ENCODE measurements at places on chromosomes 6 and 20.

DNA sequence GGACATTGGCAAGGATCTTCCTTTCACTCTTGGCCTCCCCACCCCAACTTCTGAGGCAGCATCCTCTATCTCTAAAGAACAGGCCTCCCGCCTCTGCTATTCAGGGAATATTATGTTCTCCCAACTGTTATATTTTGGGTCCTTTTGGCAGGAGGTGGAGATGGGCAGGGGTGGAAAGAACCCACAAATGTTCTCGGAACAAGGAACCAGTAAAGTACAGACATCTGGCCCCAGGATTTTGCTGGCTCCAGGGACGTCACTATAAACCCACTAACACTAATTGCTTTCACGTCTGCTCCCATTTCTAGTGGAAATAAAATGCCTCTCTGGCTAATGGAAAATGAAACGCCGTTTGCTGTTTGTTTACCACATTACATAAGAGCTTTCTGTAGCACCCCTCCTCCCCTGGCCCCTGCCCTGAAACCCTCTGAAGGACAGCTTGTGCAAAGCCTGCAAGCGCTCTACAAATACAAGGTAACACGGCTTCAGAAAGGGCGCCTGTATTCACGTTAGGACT lies 77.7 kb upstream of the TBC1D7 start:
- no peak for DNase-seq

- DNase-seq: peak; percentile 35
Measured at GRCh38 chr6:101083533-101084175, 202.5 kb upstream of the ASCC3 start.

- DNase-seq: no peak
Measured at GRCh38 chr20:35235881-35236280, 9.4 kb downstream of the MMP24 start.

- no peak for DNase-seq
Measured at GRCh38 chr6:35362200-35362599, 19.8 kb downstream of the PPARD start.

GRCh38 chr6:32964776-32965175 lies 3.6 kb upstream of the BRD2 start:
- DNase-seq: no peak

DNA sequence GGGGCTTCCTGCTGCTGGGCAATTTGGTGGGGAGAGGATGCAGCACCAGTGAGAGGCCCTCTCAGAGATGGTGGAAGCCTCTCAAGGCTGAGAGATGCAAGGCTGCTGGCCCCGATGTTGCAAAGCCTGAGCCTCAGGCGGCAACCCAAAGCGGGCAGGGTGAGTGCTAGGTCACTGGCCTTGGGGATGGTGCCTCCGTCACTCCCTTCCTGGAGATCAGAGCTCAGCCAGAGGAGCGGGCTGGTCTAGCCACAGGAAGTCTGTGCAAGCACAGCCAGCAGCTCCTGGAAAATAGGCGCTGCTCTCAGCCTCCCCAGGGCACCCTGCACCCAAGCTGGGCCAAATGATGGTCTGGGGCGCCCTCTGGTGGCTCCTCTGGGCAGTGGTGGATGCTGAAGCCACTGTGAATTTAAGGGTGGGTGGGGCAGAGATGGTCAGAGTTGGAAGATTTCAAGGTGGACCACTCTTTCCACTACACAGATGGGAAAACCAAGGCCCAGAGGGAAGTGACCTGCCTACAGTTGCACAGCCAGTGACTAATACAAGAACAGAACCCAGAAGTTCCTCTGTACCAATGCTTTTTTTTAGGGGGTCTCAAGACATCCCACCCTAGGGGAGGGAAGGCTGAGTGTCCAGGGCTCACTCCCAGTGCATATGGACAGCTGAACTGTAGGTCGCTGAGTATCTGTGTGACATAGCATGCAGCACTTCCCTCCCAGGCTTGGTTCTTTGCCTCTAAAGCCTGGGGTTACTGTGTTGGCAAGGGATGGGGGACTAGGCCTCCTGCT lies 20.8 kb downstream of the C20orf203 start:
- peak; percentile 77 for DNase-seq

GRCh38 chr6:166470863-166471410 lies 88.2 kb upstream of the MPC1 start:
- DNase-seq: no peak

DNA sequence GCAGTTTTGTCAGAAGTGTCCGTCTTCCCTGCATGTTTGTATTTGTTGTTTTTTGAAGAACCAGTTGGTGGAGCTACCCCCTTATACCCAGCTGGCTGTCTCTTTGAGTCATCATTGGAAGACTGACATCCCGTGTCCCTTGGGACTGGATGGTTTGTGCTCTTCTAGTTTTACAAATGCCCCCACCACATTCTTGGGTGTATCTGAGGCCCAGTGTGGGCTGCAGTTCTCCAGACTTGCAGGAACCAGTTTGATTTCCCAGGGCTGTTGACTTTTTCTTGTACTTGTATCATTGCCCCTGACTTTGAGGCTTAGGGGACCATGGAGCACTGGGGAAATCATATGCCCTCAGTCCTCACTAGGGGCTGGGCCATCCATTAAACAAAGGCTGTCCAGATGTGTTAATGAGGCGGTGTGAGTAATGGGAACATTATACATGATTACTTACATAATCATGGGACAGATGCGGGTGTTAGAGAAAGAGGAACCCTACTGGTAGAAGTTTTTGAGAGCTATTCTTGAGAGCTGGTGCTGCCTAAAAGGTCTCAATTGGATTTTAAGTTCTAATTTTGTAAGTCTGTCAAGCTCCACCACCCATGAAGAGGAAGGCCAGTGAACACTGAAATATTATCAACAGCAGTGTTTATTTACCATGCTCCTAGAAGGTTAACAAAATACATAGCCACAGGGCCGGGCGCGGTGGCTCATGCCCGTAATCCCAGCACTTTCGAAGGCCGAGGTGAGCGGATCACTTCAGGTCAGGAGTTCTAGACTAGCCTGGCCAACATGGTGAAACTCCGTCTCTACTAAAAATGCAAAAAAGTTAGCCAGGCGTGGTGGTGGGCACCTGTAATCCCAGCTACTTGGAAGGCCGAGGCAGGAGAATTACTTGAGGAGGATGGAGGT lies 8.5 kb downstream of the JARID2 start:
- peak; percentile 52 for DNase-seq

DNA sequence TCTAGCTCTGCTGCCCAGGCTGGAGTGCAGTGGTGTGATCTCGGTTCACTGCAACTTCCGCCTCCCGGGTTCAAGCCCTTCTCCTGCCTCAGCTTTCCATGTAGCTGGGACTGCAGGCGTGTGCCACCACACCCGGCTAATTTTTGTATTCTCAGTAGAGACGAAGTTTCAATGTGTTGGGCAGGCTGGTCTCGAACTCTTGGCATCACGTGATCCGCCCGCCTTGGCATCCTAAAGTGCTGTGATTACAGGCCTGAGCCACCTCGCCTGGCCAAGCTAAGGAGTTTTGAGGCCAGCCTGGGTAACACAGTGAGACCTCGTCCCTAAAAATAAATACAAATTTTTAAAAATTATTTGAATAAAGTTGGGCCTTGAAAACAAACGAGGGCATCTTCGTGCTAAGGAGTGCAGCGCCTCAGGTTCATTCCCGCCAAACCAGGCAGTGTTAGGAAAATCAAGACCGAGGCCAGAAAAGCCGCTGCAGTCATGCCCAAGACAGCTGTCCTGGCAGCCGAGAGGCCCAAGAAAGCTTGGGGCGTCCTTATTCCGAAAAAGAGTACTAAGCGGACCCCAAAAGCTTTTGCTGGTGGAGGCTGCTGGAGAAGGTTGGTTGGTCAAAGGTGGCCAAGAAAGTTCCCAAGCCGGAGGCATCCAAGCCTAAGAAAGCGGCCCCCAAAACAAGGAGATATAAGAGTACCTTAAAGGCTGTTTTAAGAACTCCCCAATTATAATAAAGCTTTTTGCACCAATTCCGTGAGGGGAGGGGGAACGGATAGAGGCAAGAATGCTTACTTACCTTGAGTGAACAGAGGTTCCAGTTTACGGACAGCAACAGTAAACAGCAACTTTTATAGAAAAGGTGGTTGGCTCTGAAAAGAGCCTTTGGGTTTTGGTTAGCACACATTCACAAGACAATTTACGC lies 109.0 kb downstream of the HFE start:
- DNase-seq: peak; percentile 14

GRCh38 chr6:100461278-100461916 lies 3.3 kb downstream of the SIM1 start:
- DNase-seq: peak; percentile 72

DNA sequence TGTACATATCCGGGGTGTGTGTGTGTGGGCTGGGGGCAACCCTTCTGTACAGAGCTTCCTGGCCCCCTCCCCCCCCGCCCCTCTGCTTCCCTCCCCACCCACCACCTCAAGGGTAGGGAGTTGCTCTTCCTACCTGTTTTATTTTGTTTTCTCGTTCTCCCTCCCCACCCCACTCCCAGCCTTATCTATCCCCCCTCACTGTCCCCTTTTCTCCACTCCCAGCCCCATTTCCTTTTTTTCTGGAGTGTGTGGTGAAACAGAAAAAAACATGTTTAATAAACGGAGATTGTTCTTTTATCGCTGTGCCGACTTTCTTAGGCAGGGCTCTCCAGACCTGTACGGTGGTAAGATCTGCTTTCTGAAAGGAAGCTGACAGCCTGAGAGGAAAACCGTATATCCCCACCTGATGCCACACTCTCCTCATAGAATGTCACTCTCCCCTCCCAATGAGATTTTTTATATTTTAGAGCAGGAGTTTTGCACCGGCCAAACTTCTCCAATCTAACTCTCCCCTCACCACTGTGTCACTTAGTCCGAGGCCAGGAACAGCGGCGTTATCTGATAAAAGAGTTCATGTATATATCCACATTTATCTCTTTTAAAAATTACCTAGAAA lies 875 bp upstream of the ZBTB9 start:
- DNase-seq: no peak

DNA sequence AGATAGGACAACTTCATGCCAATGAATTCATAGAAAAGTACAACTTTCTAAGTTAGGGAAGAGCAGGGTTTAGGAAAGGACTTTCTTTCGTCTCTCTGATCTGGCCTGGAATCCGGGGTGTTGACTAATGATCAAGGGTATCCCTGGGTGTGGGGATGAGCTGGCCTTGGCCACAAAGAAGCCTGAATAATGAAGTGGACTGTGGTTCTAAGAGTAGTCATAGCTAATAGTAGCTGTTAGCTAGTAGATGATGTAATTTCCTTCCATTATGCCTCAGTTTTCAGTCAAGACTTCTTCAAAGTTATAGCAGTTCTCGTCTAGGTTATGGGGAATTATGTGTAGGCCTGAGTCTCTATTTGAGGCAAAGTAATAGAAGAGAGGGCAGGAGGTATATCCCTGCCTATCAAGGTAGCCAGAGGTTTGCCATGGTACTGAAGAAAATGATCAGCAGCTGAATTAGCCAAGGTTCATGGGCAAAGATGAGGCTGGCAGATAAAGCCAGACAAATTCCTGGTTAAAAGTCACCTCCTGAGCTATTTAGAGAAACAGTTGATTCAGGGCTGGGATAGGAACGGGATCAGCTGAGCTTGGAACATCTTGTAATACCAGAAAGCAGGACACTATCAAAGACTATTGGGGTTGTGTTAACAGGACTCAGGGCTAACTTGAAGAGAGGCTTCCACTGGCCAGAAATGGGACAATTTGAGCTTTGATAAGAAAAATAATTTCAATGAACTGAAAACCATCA lies 18.7 kb upstream of the TRPC4AP start:
- DNase-seq: peak; percentile 75

DNA sequence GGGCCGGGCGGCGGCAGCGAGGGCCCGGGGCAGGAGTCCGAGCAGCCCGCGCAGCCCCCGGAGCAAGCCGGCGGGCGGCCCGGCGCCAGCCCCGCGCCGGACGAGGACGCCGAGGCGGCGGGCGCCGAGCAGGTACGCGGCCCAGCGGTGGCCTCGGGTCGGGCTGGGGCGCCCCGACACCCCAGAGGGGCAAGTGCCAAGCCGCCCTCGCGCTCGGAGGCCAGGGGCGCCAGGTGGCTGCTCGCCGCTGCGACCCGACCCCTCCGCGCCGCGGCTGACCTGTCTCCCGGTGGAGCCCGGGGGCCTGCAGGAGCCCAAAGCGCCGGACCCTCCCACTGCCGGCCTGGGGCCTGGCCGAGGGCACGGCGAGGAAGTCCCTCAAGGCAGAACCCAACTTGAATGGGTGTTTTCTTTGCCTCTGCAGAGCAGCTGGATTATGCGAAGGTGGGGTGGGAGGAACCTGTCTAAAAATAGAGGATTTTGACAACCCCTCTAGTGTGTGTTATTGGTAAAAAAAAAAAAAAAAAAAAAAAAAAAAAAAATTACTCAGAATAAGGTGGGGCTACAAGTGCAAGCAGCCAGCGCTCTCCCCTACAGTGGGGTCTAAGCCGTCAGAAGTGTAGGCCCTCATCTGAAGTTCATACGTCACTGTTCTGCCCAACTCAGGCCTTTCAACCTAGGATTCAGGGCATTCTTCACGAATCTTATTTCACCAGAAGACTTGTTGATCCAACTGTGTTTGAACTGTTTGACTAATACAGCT lies 609 bp downstream of the OGFRL1 start:
- no peak for DNase-seq

DNA sequence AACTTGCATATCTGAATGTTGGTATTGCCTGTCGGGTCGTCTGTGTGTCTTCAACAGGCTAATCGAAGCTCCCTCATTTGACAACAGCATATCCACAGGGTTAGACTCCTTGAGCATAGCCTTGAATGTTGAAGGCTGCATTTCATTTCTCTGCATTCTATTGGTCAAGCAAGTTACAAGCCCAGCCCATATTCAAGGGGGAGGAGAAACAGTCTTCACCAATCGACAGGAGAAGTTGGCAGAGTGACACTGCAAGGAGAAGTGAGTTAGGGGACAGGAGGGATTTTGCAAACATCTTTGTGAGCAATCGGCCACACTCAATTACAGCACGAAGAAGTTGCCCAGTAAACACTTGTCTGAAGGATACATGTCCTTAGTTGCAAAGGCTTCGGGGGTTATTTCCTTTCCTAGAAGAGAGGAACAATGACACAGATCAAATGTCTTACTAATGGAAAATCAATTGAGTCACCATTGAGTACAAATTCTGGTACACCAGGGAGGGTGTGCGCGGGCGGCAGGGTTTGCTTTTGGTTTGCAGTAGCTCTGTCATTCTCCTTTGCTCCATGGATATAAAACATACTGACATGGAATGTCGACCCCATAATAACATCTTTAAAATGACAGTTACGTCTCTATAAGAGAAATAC lies 60.6 kb upstream of the NT5E start:
- no peak for DNase-seq

GRCh38 chr6:47188588-47189021 lies 121.1 kb downstream of the TNFRSF21 start:
- DNase-seq: peak; percentile 70

DNA sequence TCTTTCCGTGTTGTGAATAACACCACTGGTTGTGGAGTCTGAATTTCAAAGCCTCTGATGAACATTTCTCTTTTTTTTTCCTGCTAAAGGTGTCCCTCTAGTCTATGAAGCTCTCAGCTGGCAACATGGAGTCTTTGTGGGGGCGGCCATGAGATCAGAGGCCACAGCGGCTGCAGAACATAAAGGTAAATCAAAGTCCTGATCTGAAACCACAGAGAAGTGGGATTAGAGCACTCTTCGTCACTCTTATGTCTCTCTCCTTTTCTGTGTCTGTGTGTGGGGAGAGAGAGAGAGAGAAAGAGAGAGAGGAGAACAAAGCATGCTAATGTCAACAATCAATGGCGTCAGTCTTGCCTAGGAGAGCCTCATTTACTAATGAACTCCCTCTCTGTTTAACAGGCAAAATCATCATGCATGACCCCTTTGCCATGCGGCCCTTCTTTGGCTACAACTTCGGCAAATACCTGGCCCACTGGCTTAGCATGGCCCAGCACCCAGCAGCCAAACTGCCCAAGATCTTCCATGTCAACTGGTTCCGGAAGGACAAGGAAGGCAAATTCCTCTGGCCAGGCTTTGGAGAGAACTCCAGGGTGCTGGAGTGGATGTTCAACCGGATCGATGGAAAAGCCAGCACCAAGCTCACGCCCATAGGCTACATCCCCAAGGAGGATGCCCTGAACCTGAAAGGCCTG lies 4.2 kb downstream of the PCK1 start:
- DNase-seq: no peak

All from fibroblast of upper back skin (primary cell).